ENCODE measurements at places on chromosomes 4 and X. TPM values are rescaled to one million over a fixed set of nuclear protein-coding genes. Genes with fewer than 3 reads are reported as not detected.

GRCh38 chr4:168380290-168380689 is 61.7 kb upstream of the DDX60 start:
- DNase-seq = no peak

The CSAG2 gene
- total RNA-seq = not detected

DNA sequence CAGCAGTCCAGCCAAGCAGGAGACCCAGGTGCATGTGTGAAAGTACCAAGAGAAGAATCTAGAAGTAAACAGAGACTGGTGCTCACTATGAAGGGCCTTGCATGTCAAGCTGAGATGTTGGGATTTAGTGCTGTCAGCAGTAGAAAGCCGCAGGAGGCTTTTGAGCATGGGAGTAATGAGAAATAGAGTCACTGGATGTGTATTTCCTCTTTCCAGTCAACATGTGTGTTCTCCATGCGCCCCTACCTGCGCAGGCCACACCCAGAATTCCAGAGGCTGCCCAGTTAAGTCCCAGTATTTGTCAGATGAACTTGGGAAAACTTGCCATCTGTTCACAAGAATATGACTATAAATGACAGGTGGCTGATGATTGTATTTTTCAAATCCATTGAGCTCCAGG is 4.5 kb upstream of the MAMLD1 start:
- DNase-seq = no peak

DNA sequence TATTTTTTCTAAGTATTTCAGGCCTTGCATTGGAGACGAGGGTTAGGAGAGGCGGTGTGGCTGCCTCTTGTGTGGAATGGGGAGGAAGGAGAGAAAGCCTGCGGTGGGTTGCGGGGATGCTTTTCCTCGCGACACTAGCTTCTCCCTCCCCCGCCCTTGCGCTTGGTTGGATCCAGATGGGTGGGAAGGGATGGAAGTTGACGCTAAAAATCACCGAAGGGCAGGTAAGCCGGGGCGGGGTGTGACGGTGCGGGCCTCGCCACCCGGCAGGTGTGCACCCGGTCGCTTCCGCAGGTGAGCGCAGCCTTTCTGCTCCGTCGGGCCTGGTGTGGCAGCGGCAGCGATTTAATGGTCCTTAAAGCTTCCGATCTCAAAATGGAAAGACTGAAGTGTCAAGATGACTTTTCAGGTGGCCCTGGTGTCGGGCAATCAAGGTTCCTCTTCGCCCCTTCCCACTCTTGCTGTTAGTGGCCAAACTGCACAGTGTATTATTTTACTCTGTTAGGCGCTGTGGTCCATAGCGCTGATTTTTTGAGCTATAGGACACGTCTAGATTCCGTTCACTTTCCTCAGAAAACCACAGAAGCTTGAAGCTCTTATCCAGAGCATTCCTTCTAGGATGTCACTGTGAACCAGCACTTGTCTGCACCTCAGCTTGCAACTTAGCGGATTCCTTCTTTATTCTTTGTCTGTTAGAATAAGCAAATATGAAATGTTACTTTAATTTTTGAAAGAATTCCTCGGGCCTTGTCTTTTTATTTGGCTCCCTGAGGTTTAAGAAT is 765 bp downstream of the ENOPH1 start:
- no peak for DNase-seq

The SFRP2 gene
- not detected for total RNA-seq

DNA sequence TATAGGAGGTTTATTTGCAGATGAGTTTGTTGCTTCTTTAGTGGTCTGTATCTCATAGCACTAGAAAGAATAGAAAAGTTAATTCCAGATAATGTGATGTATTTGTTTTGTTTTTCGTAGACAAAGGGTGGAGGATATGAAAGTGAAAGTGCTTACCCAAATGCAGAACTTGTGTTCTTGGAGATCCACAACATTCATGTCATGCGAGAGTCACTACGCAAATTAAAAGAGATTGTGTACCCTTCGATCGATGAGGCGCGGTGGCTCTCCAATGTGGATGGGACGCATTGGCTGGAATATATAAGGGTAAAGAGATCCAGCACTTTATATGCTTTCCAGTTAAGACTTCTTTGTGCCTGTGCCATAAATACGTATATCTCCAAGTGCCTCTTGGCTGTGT is 43.3 kb downstream of the MTMR1 start:
- DNase-seq = no peak

DNA sequence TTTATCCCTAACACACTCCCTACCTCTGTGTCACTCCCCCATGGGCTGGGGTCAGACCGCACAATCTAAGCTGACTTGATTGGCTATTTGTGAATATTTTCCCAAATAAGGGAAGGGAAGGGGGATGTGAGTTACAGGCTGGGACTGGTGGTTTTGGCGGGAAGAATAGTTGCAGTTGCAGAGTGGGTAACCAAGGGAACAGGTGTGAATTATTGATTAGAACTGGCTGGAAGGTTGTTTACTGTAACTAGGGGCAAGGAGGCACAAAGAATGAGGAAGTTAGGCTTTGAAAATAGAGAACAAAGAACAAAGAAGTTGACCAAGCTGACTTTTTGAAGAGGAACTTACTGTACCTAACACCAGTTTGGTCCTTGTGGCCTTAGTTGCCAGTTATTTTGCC is 88.0 kb upstream of the XAGE2 start:
- no peak for DNase-seq

GRCh38 chr4:118340109-118340508 is 12.7 kb downstream of the PRSS12 start:
- no peak for DNase-seq

- DNase-seq = no peak
Observed at GRCh38 chr4:25291158-25291733, 21.3 kb upstream of the ZCCHC4 start.

The DDX53 gene
- total RNA-seq = not detected

- no peak for DNase-seq
Observed at GRCh38 chrX:118961866-118962560, 12.4 kb upstream of the LONRF3 start.

The VCX2 gene
- total RNA-seq = not detected

DNA sequence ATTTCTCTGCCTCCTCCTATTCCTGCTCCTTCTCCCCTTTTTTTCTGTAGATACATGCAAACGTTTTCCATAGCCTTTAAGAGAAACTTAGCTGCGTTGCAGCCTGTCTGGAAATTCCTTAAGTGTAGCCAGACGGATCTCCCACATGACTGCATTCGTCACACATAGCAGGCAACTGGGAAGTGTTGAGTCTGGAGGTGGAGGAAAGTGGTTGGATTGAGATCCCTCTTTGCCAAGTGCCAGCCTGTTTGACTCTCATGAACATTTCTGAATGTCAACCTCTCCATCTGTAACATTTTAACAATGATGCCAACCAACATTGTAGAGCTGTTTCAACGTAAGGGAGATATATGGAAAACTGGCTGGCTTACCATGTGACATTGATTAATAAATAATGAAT is 45.1 kb upstream of the FAM9A start:
- DNase-seq = no peak

DNA sequence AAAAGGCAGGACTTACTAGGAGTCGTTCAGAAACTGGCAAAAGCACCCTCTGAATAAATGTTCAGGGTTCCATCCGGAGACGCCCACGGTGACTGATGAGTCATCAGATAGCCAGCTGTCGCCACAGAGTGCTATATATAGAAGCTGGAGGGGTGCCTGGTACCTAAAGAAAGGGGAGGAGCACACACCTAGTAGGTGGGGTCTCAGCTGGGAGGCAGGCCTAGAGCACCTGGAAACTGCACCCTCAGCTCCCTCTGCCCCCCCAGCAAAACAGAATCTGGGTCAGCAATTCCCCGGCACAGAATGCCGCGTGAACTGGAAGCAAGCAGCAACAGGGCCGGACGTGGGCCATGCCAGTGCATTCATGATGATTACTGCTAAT is 242.0 kb downstream of the BCOR start:
- DNase-seq = no peak

DNA sequence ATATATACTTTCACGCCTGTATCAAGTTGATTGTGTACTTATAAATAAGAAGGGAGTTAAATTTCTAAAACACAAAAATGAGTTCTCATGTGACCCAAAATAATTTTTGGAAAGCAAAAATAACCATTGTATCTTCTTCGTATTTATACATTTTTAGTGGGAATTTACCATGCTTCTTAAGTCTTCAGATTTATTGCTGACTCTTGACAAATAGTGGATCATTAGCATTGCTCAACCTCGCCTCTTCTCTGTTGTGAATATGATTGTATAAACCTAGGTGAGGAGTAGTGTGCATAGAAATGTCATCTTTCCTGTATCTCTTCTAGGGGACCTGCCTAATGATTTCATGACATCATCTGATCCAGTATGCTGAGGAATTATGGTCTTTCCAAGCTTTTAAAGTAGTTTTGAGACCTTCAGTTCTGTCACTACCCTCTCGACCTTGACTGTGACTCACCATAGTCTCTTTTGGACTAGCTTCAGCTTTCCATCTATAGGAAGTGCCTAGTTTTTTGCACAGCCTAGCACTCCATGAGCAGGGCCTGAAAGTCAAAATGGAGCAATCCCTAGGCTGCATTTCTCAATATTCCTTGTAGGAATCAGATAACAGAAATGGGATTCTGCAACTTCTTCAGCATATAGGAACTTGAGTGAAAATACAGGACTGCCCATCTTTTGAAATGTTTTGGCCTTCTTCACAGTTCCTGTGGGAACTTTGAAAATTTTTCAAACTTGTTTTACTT is 157.6 kb downstream of the ARX start:
- no peak for DNase-seq

DNA sequence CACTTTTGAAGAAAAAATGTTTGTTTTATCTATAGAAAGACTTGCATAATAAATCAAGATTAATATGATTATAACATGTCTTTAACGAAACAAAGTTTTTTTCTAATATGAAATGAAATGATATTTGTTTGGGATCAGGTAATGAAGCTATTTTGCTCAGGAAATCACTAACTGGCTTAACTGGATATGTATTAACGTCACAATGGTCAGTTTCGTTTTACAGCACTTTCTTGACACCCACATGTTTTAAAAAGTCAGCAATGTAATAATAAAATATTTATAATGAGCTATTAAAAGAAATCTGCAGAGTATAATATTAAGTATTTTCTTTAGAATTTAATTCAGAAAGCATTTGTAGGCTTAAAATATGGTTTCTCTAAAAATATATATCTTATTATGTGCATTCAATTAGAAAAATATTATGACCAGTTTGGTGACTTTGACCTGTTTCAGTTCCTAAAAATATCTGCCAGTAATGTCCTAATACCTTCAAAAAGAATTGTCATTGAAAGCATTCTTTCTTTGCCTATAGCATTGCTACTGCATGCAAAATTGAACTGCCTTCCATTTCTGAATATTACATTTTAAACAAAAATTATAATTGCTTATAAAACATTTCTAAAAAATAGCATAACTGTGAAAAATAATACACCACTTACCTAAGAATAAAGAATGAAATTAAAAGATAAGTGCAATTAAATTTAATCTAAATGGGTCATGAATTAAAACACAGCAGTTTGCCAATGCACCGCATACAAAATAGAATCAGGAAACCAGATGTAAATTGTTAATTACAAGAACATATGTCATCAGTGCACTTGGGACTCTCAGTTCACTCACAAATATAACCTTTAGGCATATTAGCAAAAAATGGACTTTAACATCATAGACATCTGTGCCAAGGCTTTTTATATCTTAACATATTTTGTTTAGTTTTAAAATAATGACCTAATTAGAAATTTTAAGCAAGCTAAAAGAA is 31.6 kb downstream of the TIGD2 start:
- no peak for DNase-seq

DNA sequence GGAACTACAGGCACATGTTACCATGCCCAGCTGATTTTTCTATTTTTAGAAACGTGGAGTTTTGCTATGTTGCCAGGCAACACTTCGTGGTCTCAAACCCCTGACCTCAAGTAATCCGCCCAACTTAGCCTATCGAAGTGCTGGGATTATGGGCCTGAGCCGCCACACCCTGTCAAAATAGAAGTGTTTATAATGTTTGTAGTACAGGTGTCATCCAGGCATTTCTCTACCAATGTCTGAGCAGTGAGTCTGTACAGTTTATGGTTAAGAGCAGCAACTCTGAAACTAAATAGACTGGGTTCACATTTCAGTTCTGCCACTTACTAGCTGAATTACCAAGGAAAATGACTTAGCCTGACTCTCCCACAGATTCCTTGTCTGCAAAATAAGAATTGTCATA is 460.4 kb upstream of the GALNT7 start:
- DNase-seq = no peak

The DMD gene
- total RNA-seq = 4.0 TPM

GRCh38 chr4:185859111-185859510 is 47.1 kb upstream of the SORBS2 start:
- DNase-seq = peak; percentile 33

All from pulmonary artery endothelial cell (primary cell).